Stimulated activated naive B cell treated with anti-CD40 and anti-IgM and Interleukin-4, amounts not matched to agents 10 μg/mL and 1 μg/mL and 100 μg/mL, for 72 hours (primary cell): ENCODE measurements at places on chromosomes 7 and 10.

GRCh38 chr7:128236924-128237586, 4.0 kb upstream of the LEP start:
- peaks cover 12% of the 10 kb centered on the region for H3K27me3 ChIP-seq
- H3K36me3 ChIP-seq: no peaks in the 10 kb centered on the region
- no peak overlapping the region for H3K27ac ChIP-seq
- no peak for DNase-seq
- H3K4me3 ChIP-seq: no peak overlapping the region
- no peaks in the 10 kb centered on the region for H3K4me1 ChIP-seq

DNA sequence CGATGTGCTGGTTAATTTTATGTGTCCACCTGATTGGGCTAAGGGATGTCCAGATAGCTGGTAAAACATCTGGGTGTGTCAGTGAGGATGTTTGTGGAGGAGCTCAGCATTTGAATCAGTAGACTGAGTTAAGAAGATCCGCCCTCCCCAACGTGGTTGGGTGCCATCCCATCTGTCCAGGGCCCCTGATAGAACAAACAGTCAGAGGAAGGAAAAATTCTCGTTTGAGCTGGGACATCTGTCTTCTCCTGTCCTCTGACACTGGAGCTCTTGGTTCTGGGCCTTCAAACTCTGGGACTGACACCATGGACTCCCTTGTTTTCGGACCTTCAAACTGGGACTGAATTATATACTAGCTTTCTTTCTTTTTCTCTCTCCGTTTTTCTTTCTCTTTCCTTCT, 59.6 kb downstream of the CARD11 start:
- DNase-seq: no peak
- H3K27me3 ChIP-seq: no peaks in the 10 kb centered on the region
- H3K27ac ChIP-seq: peak overlapping the region; percentile 90

- peaks cover 3% of the 10 kb centered on the region for H3K27me3 ChIP-seq
- H3K4me1 ChIP-seq: no peaks in the 10 kb centered on the region
- no peak overlapping the region for H3K27ac ChIP-seq
- no peak for DNase-seq
Measured at GRCh38 chr7:131664570-131664969, 108.1 kb upstream of the PODXL start.

- peak overlapping the region; percentile 25 for H3K27ac ChIP-seq
- no peak for DNase-seq
- H3K4me3 ChIP-seq: no peak overlapping the region
- H3K4me1 ChIP-seq: peaks cover 3% of the 10 kb centered on the region
- H3K36me3 ChIP-seq: peaks cover 43% of the 10 kb centered on the region
- H3K27me3 ChIP-seq: no peaks in the 10 kb centered on the region
Measured at GRCh38 chr7:66152371-66153191, 37.9 kb downstream of the CRCP start.

DNA sequence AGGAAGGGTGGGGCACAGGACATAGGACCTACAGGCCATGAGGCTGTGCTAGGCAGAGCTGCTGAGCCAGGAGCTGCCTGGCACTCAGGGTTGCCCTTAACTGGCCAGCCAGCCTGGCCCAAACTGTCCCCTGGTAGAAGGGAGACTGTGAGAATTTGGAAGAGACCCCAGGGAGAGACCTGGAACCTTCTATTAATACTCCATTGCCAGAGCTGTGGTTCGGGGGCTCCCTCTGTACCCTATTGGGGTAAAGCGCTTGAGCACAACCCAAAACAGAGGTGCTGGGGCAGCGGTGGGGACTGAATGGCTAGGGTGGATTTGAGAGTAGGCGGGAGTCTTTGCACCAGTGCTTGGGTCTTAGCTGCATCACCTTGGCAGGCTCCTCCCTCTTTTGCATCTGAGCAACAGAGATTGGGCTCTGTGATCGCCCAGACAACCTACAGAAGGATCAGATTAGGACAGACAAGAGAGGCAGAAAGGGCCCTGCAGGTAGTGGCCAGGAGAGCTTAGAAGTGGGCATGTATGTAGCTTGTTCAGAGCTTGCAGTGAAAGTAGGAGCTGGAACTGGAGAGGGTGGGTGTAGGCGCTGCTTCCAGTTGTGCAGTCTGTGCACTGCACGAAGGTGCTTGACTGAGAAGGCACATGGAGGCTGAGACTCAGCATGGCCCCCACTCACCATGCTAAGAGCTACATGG, 53.3 kb downstream of the ADCYAP1R1 start:
- H3K27ac ChIP-seq: no peak overlapping the region
- peaks cover 6% of the 10 kb centered on the region for H3K27me3 ChIP-seq
- no peak for DNase-seq
- no peaks in the 10 kb centered on the region for H3K36me3 ChIP-seq
- no peak overlapping the region for H3K4me3 ChIP-seq
